ENCODE measurements at places on chromosomes 4 and X. TPM values are rescaled to one million over a fixed set of nuclear protein-coding genes. Genes with fewer than 3 reads are reported as not detected.

DNA sequence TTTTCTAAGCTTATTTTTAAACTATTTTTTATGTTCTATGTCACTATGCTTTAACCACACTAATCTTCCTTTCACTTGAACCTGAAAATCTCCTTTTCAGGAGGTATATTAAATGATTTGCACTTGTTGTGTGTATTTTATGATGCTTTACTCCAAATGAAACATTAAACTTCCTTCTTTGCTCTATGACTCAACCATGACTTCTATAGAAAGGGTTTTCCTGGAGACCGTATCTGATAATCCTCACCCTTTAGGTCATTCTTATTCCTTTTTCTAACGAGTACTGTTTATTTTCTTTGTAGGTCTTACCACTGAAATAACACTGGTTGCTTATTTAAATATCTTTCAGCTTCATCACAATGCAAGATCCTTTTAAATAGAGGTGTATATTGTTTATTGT lies 1163.2 kb downstream of the PCDH18 start:
- DNase-seq, result no peak

Gene POF1B
- polyA plus RNA-seq, result 0.47 TPM

DNA sequence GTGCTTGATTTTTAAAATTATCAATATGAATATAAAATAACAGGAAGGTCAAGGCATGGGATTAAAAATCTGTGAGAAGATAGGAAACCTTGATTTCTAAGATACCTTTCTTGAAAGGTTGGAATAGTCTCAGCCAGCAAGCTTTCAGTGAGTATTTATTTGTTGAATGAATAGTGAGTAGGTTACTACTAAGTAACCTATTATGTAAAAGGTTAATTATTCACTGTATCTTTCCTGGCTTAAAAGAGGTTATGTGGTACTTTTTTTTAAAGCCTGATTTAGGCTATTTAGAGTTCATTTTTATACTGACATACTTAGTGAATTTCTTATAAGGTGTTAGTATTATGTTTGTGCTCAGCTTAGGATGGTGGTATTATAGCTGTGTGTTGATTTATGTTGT lies 123.5 kb downstream of the PTPN13 start:
- DNase-seq, result peak; percentile 27

DNA sequence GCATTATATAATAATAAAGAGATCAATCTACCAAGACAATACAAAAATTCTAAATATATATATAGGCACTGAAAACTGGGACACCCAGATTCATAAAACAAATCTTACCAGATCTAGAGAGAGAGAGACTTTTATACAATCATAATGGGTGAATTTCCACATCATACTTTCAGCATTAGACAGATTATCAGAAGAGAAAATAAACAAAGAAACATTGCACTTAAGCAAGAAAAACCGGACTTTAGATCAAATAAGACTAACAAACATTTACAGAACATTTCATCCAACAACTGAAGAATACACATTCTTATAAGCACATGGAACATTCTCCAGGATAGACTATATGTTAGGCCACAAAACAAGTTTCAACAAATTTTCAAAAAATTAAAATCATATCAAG lies 245.1 kb downstream of the INPP4B start:
- DNase-seq, result peak; percentile 4

Gene GPR173
- 0.94 TPM for polyA plus RNA-seq

DNA sequence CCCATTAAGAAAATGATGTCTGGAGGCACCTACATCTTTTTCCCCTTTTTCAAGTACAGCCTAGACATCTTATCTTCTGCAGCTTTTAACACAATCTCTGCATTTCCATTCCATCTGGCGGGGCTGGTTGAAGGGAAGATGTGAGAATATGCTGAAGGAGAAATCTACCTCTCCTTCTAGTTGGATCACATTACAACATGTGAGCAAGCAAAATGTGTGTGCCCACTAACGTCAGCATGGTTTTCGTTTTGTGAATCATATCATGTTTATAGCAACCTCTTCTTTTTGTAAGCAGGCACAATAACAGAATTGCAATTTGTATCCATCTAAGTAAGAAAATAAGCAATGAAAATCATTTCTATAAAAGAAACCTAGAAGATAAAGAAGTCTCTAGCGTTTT lies 28.9 kb upstream of the MID1 start:
- no peak for DNase-seq

Gene ALAS2
- 0.19 TPM for polyA plus RNA-seq

DNA sequence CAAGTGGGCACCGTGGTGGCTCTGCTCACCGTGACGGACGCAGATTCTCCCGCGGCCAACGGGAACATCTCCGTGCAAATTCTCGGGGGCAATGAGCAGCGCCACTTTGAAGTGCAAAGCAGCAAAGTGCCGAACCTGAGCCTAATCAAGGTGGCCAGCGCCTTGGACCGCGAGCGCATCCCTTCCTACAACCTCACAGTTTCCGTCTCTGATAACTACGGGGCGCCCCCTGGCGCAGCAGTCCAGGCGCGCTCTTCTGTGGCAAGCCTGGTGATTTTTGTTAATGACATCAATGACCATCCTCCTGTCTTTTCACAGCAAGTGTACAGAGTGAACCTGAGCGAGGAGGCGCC lies 2.7 kb downstream of the FAT4 start:
- peak; percentile 65 for DNase-seq

Gene LGI2
- 0.64 TPM for polyA plus RNA-seq

DNA sequence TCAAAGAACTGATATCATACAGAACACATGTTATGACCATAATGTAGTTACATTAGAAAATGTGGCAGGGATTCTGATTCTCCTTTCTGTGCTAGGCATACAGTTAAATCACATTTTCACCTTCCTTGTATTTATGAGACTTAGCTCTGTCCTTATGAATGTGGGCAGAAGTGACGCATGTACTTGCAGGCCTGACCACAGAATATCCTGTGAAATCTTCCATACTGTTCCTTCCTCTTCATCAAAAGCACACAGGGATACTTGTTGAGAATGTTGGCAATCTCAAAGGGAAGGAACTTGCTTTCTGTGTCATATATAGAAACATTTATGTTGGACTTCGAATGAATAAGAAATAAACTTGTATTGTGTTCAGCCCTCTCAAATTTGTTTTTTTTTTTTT lies 17.2 kb upstream of the MYOZ2 start:
- no peak for DNase-seq

DNA sequence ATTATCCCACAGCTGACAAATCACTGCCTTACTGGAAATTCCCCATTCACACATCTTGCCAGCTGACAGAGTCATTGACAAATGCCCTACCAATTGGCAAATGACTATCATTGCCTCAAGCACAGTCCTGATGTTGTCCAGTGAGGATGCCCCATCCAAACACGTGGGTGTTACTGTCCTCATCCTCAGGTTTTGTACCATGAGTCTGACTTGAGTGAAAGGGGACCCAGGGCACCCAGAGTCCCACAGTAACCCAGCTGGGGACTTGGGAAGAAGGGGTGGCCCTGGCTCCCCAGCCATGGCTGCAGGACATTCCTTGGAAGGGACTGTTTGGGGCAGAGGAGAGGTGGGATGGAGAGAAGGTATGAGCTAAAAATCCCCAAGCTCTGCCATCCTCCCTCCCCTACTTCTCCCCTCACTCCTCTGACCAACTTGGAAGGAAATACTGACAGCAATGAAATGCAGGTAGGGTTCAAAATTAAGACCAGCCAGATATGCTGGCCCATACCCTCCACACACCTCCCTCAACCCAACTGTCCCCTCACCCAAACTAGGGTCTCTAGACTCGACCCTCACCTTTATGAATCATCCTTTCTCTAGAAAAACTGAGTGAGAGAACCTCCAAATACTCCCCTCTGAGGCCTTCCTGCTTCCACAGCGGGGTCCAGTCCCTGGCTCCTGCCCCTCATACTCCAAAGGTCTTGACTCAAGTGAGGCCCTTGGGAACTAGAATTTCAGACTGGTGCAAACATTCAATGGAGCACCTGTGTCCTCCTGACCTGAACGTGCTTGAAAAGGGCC lies 5.1 kb downstream of the TIMP1 start:
- DNase-seq, result no peak

DNA sequence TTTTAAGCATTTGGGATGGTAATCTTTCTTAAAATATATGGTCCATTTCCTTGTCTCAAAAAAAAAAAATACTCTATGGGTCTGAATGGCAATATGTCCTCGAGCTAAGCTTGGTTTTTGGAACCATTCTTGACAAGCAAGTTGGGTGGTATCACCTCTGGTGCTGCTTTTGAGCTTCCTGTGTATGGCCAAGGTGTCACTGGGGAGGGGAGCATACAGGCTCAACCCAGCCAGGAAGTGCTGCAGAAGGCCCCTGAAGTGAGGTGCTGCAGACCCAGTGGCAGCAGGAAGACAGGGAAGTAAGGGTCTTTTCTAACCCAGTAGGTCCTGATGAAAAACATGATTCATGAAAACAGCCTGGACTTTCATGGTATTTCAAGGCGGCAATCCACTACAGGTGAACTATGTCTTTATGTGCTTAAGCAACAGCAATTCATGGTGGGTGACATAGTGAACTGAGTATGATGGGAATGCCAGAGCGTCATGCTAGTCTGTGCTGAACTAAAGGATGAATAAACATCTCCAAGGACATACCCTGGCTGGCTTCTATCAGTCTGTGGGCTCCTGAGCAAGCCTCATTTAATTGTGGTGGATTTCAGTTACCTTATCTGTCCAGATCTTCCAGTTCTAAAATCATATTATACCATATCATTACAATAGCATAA lies 15.1 kb downstream of the TRAPPC2 start:
- DNase-seq, result no peak

- no peak for DNase-seq
Measured at GRCh38 chrX:1518512-1518911, 18.5 kb downstream of the P2RY8 start.

- no peak for DNase-seq
Measured at GRCh38 chrX:74779175-74779574, 146.1 kb downstream of the NEXMIF start.

Gene ABLIM2
- polyA plus RNA-seq, result 1.7 TPM

DNA sequence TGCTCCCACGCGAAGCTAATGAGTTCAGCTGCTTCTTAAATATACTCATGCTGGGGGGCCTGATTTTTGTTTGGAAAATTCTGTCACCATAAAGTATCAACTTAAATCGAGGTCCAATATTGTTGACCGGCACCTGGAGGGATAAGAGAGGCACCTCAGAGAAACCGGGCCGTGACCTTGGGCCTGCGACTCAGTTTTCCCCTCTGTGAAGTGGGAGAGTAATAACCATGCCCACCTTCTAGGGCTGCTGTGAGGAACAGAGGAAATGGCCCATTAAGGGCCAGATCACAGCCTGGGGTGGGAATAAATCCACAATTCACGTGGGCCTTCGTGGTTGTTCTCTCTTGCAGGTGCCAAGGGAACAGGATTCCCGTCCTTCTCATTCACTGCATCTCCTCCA lies 39.4 kb downstream of the ZBTB49 start:
- no peak for DNase-seq

Gene MMRN1
- 10.2 TPM for polyA plus RNA-seq

- DNase-seq, result no peak
Measured at GRCh38 chr4:41420541-41420940, 117.4 kb upstream of the LIMCH1 start.

DNA sequence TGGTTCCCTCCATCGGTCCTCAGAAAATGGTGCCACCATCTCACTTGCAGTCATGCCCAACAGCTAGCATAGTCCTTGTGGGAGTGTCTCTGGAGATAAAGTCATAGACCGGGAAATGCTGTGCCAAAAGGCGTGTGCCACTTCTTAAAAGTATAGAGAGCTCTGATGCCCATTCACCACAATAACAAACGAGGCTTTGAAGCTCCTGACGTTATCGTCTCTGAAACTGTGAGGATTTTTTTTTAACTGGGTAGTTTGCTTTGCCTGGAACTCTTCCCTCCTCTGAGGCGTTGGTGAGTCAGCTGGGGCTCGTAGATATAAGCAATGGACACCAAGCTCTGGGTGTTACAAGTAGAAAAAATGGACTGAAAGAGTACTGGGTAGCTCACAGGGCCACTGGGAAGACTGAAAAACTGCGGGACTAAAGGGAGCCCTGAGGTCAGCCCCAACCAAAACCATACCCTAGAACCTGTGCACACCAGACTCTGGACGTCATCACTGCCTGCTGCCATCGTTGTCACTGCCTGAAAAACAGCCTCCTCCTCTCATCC lies 89.4 kb upstream of the TRIM2 start:
- no peak for DNase-seq

Gene CENPVL3
- polyA plus RNA-seq, result not detected

- DNase-seq, result no peak
Measured at GRCh38 chr4:39614487-39615162, 24.0 kb downstream of the SMIM14 start.

DNA sequence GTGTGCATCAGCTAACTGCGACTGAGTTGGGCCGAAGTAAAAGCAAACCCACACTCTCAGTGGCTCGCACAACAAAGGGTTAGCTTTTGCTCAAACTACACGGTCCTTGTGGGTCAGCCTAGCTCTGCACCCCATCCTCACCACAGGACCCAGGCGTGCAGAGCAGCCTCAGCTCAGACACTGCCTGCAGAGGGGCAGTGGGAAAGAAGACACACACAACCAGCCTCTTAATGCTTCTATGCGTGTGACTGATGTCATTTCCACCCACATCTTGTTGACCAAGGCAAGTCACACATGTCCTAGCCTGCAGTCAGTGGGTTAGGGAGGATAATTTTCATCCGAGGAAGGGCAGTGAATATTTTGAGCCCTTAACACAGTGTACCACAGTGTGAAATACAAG lies 40.5 kb downstream of the HMGB2 start:
- no peak for DNase-seq

DNA sequence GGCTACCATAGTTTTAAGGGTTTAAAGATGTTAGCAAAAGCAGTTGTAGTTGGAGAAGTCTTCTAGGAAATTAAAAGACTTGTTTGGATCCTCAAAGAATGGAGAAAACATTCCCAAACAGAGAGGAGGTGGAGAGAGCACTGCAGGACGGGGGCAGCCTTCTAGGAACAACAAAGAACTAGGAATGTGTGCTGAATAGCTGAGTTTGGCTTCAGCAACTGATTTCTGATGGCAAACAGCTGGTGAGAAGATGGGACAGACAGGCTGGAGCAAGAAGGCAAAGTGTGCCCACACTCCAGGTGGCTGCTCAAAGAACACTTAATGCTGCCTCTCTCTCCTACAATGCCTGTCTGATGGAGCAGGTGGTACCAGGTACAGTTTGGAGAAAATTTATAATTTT lies 1331.1 kb downstream of the ADGRL3 start:
- DNase-seq, result peak; percentile 83

DNA sequence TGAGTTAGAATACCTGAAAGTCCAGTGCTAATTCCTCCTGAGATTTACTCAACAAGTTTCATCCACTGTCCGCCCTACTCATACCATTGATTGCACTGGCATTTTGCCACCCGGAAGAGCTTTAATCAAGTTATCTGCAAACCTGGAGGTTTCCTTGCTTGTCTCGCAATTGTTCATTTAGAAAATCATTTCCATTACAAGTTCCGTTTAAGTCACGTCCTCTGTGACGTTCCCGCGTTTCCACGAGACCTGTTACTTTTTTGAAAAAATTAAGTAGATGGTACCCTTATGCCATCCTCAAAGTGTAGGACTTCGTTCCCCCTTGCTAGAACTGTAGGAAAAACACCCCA lies 761 bp upstream of the FRYL start:
- DNase-seq, result no peak

Gene KCND1
- polyA plus RNA-seq, result 1.3 TPM

DNA sequence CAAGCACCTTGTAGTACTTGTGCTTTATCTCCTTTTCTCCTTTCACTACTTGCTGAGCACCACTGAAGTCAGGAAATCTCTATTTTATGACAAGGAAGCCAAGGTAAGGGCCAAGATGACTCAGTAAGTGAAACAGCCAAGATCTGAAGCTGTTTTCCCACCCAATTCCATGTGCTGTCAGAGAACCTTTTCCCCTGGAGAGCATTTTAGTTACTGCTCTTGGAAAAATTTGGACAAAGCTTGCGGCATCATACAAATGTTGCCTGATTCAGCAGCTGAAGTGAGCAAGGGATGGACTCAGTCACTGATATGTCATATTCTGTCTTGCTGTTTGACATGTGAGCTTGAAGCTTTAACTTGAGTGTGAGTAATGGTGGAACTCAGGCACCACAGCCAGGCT lies 391.4 kb downstream of the RAB28 start:
- no peak for DNase-seq

Gene JADE3
- polyA plus RNA-seq, result 3.0 TPM

Measured in lung (tissue), 17 donors.